ENCODE measurements at places on chromosomes 4 and X. TPM values are rescaled to one million over a fixed set of nuclear protein-coding genes. Genes with fewer than 3 reads are reported as not detected.

GRCh38 chr4:101136373-101137370 lies 210.7 kb downstream of the PPP3CA start:
- DNase-seq = no peak
- no peak overlapping the region for H3K27ac ChIP-seq
- no peaks in the 10 kb centered on the region for H3K36me3 ChIP-seq
- no peak overlapping the region for H3K4me3 ChIP-seq

Gene TRIM2
- 52.5 TPM for total RNA-seq

GRCh38 chr4:137203601-137204000 lies 328.7 kb downstream of the PCDH18 start:
- H3K36me3 ChIP-seq = no peaks in the 10 kb centered on the region
- no peak overlapping the region for H3K27ac ChIP-seq
- H3K4me3 ChIP-seq = no peak overlapping the region
- H3K27me3 ChIP-seq = no peaks in the 10 kb centered on the region

- H3K4me3 ChIP-seq = no peak overlapping the region
- H3K36me3 ChIP-seq = peaks cover 1% of the 10 kb centered on the region
- peaks cover 3% of the 10 kb centered on the region for H3K4me1 ChIP-seq
- H3K27me3 ChIP-seq = no peaks in the 10 kb centered on the region
- no peak overlapping the region for H3K27ac ChIP-seq
Measured at GRCh38 chr4:86043755-86044592, 315.9 kb downstream of the MAPK10 start.

GRCh38 chr4:76762137-76763130 lies 135.5 kb downstream of the SOWAHB start:
- peaks cover 31% of the 10 kb centered on the region for H3K36me3 ChIP-seq
- no peak overlapping the region for H3K27ac ChIP-seq
- no peaks in the 10 kb centered on the region for H3K27me3 ChIP-seq
- H3K4me1 ChIP-seq = peaks cover 4% of the 10 kb centered on the region
- H3K4me3 ChIP-seq = no peak overlapping the region

DNA sequence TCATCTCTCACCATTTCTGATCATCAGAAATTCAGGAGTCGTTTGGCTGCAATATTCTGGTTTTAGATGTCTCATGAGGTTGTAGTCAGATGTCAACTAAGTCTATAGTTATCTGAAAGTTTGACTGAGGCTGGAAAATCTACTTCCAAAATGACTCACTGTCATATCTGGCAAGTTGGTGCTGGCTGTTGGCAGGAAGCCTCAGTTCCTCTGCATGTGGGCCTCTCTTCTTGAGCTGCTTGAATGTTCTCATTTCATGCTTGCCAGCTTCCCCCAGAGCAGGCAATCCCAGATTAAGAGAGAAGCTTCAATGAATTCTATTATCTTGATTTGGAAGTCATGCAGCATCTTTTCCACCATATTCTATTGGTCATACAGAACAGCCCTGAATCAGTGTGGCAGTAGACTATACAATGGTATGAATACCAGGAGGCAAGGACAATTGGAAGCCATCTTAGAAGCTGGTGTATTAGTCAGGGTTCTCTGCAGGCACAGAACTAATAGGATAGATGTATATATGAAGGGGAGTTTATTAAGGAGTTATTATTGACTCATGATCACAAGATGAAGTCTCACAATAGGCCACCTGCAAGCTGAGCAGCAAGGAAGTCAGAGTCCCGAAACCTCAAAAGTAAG lies 46.8 kb upstream of the ELF2 start:
- no peaks in the 10 kb centered on the region for H3K27me3 ChIP-seq
- no peak overlapping the region for H3K4me3 ChIP-seq
- DNase-seq = no peak
- H3K27ac ChIP-seq = no peak overlapping the region
- H3K4me1 ChIP-seq = no peaks in the 10 kb centered on the region

DNA sequence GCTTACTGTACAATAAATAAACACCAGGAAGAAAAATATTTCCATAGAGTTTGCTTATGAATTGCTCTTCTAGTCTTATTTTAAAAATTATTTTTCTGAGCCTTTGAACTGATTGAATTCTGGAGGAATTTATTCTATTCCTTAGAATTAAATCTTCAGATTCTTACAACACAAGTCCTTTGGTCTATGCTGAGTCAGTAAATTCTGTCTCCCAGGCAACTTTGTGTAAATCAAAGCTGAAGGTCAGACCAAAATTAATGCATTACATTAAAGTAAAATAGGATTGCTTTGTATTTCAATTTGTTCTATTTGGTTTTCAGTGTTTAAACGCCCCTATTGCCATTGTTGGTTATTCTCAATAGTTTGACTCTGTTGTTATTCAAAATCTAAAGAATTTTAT lies 26.8 kb upstream of the STPG2 start:
- no peaks in the 10 kb centered on the region for H3K27me3 ChIP-seq
- H3K36me3 ChIP-seq = no peaks in the 10 kb centered on the region
- H3K27ac ChIP-seq = no peak overlapping the region
- no peak for DNase-seq
- no peak overlapping the region for H3K4me3 ChIP-seq
- peaks cover 9% of the 10 kb centered on the region for H3K4me1 ChIP-seq

Gene CXCL8
- 1.1 TPM for total RNA-seq

DNA sequence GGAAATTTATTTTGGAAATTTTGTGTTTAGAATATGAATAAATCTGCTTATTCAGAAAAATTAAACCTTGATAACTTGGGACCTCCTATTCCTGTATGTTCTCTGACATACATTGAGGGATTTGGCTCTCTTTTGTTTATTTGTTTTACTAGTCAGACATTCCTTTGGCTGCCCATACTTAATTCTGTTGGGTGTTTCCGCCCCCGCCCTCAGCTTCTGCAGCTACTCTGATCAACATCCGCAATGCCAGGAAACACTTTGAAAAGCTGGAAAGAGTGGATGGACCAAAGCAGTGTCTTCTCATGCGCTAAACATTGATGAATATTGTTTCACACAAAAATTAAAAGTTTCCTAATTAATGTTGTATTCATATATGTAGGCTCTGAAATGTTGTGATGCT lies 40.5 kb downstream of the RRAGB start:
- H3K4me3 ChIP-seq = no peak overlapping the region
- H3K36me3 ChIP-seq = peaks cover 11% of the 10 kb centered on the region
- H3K4me1 ChIP-seq = no peaks in the 10 kb centered on the region
- H3K27ac ChIP-seq = no peak overlapping the region

Gene C4orf50
- 0.19 TPM for total RNA-seq

DNA sequence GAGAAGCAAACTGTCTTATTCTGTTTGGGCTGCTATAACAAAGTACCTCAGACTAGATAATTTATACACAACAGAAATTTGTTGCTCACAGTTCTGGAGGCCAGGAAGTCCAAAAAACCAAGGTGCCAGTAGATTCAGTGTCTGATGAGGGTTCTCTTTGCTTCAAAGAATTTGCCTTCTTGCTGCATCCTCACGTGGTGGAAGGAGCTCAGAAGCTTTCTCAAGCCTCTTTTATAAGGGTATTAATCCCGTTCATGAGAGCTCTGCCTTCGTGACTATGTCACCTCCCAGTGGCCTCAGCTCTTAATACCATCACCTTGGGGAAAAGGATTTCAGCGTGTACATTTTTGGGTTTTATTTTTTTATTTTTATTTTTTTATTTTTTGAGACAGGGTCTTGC lies 20.1 kb downstream of the CA5B start:
- peaks cover 3% of the 10 kb centered on the region for H3K36me3 ChIP-seq
- H3K4me1 ChIP-seq = peaks cover 4% of the 10 kb centered on the region
- peaks cover 19% of the 10 kb centered on the region for H3K27me3 ChIP-seq

Gene HTN1
- not detected for total RNA-seq

Gene USP17L30
- not detected for total RNA-seq

GRCh38 chr4:181330654-181331201 lies 912.5 kb upstream of the TENM3 start:
- peaks cover 7% of the 10 kb centered on the region for H3K4me1 ChIP-seq
- peak overlapping the region; percentile 46 for H3K27ac ChIP-seq
- DNase-seq = no peak
- no peaks in the 10 kb centered on the region for H3K36me3 ChIP-seq
- H3K27me3 ChIP-seq = peaks cover 6% of the 10 kb centered on the region

DNA sequence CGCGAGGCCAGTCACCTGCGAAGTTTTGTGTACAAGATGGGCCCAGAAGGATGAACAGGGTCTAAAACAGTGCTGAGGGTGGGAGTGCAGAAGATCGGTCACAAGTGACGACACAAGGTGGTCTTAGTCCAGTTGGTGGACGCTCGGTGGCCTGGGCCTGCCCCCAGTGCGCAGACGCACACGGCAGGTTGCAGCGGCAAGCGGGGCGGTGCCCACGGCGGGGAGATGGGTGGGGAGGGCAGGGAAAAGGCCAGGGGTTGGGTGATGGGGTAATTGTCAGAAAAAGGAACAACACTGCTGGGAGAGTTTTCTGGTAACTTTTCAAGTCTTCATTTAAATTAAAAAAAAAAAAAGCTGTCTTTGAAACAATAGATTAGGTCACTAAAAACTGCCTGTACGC lies 1.0 kb upstream of the PRDX4 start:
- no peak overlapping the region for H3K4me3 ChIP-seq
- no peak overlapping the region for H3K27ac ChIP-seq
- peaks cover 3% of the 10 kb centered on the region for H3K36me3 ChIP-seq
- H3K27me3 ChIP-seq = no peaks in the 10 kb centered on the region
- DNase-seq = no peak

DNA sequence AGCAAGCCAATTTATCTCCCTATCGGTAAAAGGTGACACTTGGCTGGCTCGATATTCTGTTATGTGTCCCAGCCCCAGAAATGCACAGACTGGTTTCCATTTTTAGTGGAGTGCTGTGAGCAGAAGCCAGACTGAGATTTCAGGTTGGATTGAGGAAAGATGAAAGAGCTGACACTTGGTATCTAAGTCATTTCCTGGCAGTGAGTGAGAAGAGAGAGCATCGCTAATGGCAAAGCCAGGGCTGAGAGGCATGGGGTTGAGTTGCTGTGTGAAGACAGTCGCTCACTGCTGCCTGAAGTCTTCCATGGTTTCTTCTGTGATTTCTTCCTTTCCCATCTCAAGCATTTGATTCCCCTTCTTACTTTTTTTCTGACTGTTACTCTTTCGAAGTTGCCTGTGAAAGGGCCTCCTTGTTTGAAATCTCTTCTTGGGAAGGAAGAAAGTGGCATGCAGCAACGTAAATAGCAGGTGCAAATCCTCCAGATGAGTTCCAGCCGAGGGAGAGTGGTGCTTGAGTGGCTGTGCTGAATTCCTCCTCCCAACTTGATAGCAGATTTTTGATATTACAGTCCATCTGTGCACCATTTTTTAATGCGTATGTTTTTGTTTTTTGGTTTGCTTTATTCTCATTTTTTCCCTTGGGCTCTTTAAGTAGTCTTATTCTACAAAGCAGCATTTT lies 109.2 kb upstream of the LIMCH1 start:
- no peaks in the 10 kb centered on the region for H3K27me3 ChIP-seq
- no peak overlapping the region for H3K4me3 ChIP-seq
- H3K27ac ChIP-seq = no peak overlapping the region
- DNase-seq = no peak
- H3K4me1 ChIP-seq = peaks cover 45% of the 10 kb centered on the region

Gene SAGE1
- total RNA-seq = not detected

- H3K4me3 ChIP-seq = no peak overlapping the region
- H3K27ac ChIP-seq = no peak overlapping the region
- no peak for DNase-seq
- no peaks in the 10 kb centered on the region for H3K4me1 ChIP-seq
Measured at GRCh38 chr4:165133150-165133549, 20.5 kb upstream of the TMEM192 start.

DNA sequence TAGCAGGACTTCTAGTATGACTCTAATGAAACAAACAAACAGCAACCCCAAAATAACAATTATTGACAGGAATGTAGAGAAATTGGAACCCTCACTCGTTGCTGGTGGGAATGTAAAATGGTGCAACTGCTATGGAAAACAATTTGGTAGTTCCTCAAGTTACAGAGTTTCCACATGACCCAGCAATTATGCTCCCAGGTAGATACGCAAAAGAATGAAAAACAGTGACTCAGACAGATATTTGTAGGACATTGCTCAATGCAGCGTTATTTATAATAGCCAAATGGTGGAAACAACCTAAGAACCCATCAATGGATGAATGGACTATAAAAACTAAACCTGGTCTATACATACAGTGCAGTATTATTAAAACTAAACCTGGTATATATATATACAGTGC lies 646.1 kb upstream of the FRG1 start:
- H3K27me3 ChIP-seq = no peaks in the 10 kb centered on the region
- H3K36me3 ChIP-seq = no peaks in the 10 kb centered on the region
- no peak overlapping the region for H3K27ac ChIP-seq
- no peak for DNase-seq
- no peaks in the 10 kb centered on the region for H3K4me1 ChIP-seq
- H3K4me3 ChIP-seq = no peak overlapping the region

GRCh38 chr4:991451-992296 lies 1.5 kb downstream of the SLC26A1 start:
- H3K4me3 ChIP-seq = no peak overlapping the region
- peaks cover under 1% of the 10 kb centered on the region for H3K27me3 ChIP-seq
- H3K27ac ChIP-seq = no peak overlapping the region
- H3K36me3 ChIP-seq = no peaks in the 10 kb centered on the region
- H3K4me1 ChIP-seq = peaks cover 15% of the 10 kb centered on the region
- no peak for DNase-seq

DNA sequence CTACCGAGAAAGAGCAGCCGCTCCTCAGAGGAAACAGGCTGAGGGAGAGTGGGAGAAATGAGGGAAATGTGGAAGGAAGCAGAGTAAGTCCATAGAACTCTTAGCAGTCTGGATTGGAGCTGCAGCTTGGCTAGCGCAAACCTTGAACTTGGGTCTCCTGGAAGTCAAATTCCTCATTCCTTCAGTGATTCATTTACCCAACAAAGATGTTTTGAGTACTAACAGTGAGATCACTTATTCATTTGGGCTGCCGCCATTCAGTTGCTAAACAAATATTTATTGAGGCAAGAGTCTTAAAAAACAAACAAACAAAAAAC lies 51.5 kb downstream of the SEL1L3 start:
- DNase-seq = no peak
- H3K4me3 ChIP-seq = no peak overlapping the region
- peaks cover 36% of the 10 kb centered on the region for H3K36me3 ChIP-seq
- no peaks in the 10 kb centered on the region for H3K27me3 ChIP-seq
- H3K4me1 ChIP-seq = peaks cover 35% of the 10 kb centered on the region
- no peak overlapping the region for H3K27ac ChIP-seq

Gene WDFY3
- total RNA-seq = 115 TPM

Gene SOX3
- 21.7 TPM for total RNA-seq

GRCh38 chr4:131119661-131120060 lies 2023.7 kb downstream of the C4orf33 start:
- no peak overlapping the region for H3K27ac ChIP-seq
- H3K4me1 ChIP-seq = no peaks in the 10 kb centered on the region
- H3K27me3 ChIP-seq = no peaks in the 10 kb centered on the region
- no peak overlapping the region for H3K4me3 ChIP-seq
